ENCODE measurements at places on chromosomes 3 and 15.

- no peak for DNase-seq
Observed at GRCh38 chr3:108319428-108320082, 23.2 kb downstream of the HHLA2 start.

- peak; percentile 70 for DNase-seq
Observed at GRCh38 chr15:83164111-83164770, 43.4 kb downstream of the HDGFL3 start.

GRCh38 chr3:139564294-139564861 lies 24.8 kb upstream of the RBP1 start:
- DNase-seq, result no peak

DNA sequence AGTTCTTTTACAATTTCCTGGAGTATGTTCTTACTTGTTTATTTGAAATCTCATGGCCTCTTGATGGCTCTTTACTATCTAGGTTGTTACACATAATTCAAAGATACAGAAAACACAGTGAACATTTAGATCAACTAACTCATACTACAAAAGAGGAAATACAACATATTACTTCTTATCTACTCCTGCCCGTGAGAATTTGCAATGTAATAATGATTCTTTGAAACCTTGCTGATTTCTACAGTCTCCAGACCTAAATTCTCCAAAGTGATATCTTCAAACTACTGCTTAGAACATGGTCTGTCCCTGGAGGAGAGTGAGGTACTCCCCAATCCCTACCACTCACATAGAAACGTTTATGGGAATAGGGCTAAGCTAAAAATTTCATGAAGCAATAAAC lies 29.9 kb upstream of the GOLGA8B start:
- DNase-seq, result no peak

DNA sequence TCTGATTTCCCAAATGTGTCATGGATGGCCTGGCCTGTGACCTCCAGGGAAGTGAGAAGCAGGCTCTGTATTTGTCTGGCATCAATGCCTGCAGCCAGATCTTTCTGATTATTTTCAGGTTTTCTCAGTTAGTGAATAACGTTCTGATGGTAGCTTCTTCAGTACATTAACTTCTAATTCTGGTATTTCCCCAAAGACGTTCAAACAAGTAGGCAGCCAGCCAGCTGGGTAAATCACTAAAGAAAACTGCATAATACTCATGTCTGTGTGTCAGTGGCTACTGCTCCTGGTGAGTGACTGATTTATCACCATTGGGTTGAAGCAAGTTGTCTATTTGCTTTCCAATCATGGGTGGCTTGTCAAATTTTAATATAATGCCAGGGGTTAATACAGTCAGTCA lies 162.6 kb upstream of the PFN2 start:
- DNase-seq, result peak; percentile 81

Data from fibroblast of upper back skin (primary cell).